NCI-H748 treated with DMSO at 0.1 percent for 48 hours (cell line): ENCODE measurements at places on chromosomes 6 and 20.

GRCh38 chr6:80872199-80872950, 765.9 kb downstream of the BCKDHB start:
- DNase-seq = no peak

DNA sequence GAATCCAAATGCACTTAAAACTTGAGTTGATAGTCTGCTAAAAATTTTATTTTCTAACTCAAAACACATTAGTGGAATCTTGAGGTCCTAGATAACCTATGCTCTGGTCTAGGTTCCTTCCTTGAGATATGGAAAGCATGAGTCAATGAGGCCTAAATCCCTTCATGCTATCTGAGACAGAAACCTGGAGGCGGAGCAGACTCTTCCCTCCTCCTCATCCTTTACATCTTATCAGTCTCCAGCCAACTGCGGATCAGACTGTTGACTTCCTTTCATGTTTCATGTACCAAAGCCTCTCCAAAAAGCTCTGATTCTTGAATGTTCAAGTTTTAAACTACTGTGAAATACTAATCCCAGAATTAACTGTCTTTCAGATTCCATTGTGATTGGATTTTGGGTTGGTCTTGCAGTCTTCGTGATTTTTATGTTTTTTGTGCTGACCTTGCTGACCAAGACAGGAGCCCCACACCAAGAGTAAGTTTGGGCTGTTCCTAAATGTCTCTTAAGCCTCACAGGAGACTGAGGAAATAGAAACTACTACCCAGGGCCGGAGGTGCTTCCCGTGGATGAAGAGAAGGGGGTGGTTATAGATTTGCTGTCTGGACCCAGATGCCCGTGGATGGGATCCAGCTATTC, 29.1 kb downstream of the MRAP2 start:
- DNase-seq = no peak

DNA sequence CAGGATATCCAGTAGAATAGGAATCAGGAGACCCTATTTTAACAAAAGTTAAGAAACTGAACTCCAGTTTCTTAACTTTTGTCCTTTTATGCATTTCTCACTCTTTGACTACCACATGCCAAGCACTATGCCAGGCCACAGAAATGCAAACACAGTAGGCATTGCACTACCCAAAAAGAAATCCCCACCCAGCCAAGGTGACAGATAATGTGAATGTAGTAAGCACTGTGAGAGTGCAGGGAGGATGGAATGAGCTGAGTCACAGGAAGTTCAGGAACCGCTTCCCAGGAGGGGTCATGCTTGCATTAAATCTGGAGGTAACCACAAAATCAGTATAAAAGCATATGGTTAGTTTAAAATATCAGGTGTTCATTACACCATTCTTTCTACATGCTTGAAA, 20.1 kb upstream of the FAM83C start:
- no peak for DNase-seq

- no peak for DNase-seq
Measured at GRCh38 chr6:68192988-68193387, 442.1 kb upstream of the ADGRB3 start.

DNA sequence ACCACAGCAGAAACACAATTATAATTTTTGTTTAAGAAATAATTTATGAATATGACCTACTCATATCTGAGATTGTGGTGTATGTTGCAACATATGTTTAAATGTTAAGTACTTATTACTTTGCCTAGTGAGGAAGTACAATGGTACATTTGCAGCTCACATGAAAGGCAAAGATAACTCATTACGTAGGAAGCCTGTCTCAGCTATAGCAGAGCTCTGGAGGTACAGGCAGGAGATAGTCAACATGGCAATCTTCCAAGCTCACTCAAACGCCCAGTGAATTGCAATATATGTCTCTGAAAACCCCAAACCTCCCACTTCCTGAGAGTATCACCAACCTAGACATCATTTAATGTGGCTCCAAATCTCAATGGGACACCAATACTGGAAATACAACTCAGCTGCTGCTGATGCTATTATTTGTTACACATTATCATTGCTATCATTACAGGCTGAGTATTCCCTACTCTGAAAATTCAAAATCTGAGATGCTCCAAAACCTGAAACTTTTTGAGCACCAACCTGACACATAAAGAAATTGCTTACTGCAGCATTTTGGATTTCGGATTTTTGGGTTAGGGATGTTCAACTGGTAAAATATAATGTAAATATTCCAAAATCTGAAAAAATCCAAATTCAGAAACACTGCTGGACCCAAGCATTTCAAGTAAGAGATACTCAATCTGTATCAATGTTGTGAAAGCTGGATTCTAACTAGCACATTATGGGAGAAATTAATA, 25.1 kb upstream of the GSTA4 start:
- no peak for DNase-seq

DNA sequence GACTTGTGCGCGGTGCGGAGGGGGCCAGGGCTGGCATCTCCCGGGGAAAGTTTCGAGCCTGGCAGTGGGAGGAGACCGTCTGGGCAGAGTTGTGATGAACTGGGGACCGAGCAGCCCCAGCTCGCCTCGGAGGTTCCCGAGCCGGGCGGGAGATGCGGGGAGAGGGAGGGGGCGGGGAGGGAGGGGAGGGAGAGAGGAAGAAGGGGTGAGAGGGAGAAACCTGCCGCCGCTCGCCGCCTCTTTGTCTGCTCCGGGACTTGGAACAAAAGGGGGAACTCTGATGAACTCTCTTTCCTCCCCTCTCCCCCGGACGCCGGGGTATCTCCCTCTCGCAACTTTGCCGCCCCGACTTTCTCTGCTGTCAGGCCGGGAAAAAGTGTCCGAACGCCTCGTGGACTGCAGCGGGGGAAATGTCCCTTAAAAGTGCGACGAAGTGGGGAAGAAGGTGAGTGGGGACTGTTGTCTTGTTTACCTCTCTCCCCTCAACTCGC, 72.7 kb downstream of the SOX4 start:
- DNase-seq = peak; percentile 59

DNA sequence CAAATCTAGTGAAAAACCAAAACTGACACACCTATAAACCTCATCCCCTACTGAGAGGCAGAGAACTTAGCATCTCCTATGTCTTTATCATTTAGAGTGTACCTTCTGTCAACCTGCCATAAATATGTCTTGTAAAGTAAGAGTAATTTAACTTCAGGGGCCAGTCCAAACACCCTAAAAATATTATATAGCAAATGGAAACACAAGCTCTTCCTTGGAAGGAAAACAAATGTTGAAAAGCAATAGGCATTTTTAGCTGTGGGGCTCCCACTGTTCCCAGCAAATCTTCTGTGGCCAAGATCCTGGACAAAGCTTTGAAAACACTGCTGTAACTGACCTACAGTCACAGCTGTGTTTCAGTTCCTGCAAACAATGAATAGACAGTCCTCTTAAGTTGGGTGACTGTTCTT, 140.0 kb upstream of the RNF217 start:
- no peak for DNase-seq

DNA sequence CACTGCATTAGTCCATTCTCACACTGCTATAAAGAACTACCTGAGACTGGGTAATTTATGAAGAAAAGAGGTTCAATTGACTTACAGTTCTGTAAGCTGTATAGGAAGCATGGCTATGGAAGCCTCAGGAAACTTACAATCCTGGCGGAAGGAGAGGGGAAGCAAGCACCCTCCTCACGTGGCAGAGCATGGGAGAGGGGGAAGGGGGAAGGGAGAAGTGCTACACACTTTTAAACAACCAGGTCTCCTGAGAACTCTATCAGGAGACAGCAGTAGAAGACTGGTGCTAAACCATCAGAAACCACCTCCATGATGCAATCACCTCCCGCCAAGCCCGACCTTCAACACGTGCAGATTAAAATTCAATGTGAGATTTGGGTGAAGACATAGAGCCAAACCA, 494.0 kb downstream of the GRIK2 start:
- DNase-seq = no peak

- DNase-seq = no peak
Measured at GRCh38 chr20:56414842-56415765, 3.0 kb downstream of the CASS4 start.

GRCh38 chr20:20303320-20303719, 64.6 kb upstream of the INSM1 start:
- DNase-seq = no peak

- no peak for DNase-seq
Measured at GRCh38 chr6:64539917-64540316, 904.3 kb downstream of the PHF3 start.

GRCh38 chr6:146587459-146587858, 11.3 kb upstream of the ADGB start:
- DNase-seq = no peak

DNA sequence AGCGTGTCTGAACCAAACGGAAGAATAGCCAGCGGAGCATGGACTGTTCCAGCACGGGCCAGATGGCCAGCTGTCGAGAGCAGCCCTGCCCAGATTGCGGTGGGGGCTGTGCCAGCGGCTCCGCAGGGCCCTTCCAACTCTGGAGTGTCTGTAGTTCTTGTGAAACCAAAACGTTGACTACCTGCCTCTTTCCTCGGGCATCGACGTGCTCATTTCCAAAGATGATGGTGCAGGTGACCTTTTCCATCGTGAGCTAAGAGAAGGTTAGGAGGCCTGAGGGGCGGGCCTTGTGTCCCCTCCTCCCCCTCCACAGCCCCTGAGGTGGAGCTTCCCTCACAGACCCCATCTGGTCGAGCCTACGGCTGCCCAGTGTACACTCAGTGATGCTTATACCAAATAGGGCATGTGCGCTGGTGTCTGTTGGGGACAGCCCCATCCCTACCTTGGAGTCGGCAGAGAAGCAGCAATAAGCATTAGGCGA, 12.9 kb upstream of the C20orf144 start:
- DNase-seq = no peak

- no peak for DNase-seq
Measured at GRCh38 chr20:1840817-1841553, 54.2 kb upstream of the SIRPA start.

- no peak for DNase-seq
Measured at GRCh38 chr6:167305796-167306195, 14.7 kb downstream of the UNC93A start.

GRCh38 chr6:123549476-123549875, 87.3 kb downstream of the TRDN start:
- DNase-seq = no peak

DNA sequence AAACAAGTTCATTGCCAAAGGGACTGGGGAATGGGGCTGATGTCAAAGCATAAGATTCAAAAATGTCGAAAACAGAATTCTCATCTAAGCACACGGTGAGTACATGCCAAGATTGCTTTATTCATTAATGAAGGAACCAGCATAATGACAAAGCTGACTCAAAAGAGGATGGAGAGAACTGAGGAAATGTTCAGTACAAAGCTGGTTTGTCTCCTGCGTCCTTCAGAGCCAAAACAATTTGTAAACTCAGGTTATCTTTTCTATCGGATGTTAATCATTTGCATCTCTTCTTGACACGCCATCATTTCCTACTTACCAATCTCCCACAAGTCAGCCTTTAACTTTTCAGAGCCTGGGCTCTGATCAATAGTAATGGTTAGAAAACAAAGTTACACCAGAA, 195.6 kb upstream of the PMEPA1 start:
- no peak for DNase-seq

DNA sequence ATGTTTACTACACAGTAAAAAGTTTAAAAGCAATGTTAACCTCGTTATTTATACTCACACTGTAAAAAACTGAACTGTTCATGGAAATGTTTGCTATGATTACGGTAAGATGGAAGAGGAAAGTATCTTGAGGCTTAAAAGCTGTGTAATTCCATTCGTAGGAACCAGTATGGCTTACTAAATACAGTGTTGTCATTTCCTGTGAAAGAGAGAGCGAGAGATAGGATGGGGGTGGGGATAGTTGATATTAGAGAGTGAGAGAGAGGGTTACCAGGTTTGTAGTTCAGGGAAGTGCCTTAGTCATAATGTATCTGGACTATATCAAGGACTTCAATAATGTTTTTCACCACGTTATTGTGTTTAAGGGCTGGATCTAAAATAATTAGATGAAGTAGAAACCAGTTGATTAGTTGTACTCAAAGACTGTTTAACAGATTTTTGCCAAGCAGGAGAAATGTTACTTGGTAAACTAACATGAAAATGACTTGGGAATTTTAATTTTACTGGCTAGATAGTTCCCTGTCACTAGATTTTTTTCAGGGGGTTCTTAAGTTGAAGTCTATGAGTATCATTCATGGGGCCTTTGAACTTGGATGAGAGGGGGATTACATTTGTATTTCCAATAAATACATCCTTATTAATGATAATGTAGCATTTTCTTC, 30.4 kb downstream of the AFDN start:
- DNase-seq = no peak

DNA sequence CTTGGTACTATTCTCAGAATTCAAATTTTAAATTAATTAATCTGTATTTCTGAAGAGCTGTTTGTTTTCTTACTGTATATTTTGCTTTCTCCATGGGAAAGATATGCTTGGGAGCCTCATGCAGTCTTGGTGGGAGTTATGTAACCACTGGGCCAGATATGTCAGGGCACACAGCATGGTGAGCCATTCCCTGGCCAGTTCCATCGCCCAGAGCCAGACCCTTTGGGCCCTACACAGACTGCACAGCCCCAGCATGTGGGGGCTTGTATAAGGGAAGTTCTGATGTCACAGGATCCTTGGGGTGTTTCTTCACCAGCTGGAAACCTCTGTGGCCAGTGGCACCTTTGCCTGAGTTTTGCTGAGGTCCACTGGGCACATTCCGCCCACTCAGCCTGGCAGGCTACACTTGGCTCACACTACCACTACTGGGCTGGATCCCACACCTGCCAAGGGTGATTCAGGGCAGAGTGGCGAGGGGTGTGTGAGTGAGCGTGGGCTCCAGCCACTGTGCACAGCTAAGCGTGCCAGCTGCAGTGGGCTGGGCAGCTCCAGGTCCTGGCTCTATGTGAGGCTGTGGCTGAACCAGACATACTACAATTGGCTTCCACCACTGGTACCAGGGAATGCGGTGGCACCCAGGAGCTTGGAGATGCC, 293.5 kb downstream of the ARHGAP18 start:
- no peak for DNase-seq

DNA sequence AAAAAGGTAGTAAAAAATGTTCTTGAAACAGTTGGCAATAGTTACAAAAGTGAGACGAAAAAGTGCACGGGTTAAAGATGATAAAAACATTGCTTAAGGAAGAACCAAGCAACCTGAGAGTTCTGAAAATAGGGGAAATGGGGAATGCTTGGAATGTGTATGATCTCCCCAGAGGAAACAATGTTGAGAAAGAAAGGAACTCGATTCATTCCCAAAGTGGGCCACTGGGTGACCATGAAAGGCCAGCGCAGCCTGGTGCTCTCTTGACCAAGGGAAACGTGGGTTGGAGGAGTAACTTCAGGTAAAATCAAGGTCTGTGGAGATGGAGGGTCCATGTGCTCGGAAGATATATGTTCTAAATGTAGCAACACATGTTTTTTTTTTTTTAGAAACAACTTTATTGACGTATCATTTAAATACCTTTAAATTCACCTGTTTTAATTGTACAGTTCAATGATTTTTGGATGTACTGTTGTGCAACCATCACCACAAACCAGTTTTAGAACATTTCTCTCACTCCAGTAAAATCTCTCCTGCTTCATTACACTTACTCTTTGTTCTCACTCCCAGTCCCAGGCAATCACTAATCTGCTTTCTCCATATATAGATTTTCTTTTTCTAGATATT, 34.5 kb upstream of the CEP85L start:
- no peak for DNase-seq

- DNase-seq = peak; percentile 75
Measured at GRCh38 chr20:12925210-12925755, 83.5 kb upstream of the SPTLC3 start.
